Hematopoietic multipotent progenitor cell treated with erythropoietin and hydrocortisone succinate and interleukin-3 and kit ligand, for 8 days (in vitro differentiated cells): ENCODE measurements at places on chromosomes 6 and 20.

DNA sequence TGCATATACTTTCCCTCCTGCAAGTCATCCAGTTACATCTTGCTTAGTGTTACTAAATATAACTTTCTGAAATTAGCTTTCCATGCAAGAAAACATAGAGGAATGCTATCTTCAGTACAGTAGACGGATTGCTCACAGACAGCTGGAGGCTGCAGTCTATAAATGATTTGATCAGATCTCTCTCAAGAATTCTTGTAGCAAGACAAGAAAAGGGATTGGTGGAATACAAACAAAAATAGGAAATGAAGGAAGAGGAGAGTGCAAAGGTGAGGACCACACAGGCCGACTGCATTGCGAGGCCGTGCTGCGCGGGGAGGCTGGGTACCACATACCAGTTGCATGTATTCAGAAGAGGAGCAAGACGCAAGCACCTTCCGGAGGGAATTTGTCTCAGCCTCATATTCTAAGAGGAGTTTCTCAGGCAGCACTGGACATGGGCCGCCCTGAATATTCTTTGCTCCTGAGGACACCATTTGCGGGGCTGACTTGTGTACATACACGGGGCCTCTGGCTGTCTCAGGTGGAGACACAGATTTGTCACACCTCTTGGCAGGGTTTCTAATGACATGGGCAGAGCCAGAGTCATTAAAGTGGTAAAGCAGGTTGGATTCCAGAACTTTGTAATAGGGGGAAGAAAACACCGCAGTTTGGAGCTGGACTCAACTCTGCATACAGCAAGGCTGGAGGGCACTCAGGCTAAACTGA is 22.7 kb upstream of the KIF25 start:
- DNase-seq = no peak

DNA sequence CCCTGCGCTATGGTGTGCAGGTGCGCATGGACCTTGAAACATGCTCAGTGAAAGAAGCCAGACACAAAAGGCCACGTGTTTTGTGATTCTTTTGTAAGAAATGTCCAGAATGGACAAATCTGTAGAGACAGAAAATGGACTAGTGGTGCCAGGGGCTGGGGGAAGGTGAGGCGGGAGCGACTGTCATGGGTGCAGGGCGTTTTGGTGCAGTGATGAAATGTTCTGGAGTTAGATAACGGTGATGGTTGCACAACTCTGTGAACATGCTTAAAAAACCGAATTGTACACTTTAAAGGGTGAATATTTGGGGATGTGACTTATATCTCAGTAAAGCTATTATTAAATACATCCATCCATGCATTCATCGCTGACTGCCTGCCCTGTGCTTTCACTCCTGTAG is 31.7 kb upstream of the NTSR1 start:
- DNase-seq = no peak

DNA sequence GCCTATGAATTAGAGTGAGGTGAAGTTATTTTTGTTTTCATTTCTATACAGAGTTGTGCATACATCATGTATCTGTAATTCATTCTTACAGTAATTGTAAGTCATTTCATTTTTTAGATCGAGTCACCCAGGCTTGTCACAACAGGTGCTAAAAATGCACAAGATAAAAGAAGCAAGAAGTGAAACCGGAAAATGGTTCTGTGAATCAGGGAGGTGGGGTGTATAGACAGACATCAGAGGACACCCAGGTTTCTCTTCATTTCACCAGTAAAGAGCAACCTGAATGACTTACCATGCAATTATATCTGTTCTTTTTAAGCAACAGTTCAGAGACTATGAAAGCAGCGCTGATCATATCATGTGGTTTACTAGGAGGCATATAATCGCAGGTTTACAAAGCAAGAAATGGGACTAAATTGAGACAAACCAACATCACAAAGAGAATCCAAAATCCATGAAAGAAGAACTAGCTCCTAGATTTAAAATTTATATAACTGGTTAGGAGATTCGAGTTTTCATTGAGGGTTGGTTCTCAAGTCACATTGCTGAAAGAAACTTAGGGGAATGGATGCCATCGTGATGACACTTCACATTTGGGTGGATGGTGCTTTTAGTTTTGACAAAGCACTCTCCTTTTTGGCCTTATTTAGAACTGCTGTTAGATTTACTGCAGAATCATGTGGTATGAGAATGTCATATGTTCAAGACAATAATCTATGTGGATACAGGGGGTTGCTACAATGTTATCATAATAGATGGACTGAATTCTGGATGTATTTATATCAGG is 27.9 kb upstream of the TBC1D7 start:
- no peak for DNase-seq

- DNase-seq = no peak
These were observed 15.4 kb downstream of the LAMA5 start for GRCh38 chr20:62351469-62352401.

DNA sequence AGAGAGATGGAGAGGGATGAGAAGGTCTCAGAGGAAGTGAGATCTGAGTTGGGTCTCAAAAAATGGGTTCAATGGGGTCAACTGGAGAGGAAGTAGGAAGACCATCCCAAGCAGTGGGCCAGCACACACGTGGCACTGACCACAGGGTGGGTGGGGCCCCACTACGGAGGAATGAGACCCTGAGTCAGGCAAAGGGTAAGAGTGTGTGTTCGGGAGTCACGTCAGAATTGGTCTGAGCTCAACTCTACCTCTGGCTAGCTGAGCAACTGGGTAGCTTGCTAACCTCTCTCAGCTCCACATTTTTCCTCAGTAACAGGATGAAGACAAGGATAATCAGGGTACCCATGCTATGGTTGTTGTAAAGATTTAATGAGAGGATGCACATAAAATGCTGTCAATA is 79.0 kb downstream of the TRERF1 start:
- DNase-seq = no peak
